ENCODE measurements at places on chromosomes 1 and 21.
A peak's percentile ranks its signal among the peaks of the same experiment; 100 is the strongest.

DNA sequence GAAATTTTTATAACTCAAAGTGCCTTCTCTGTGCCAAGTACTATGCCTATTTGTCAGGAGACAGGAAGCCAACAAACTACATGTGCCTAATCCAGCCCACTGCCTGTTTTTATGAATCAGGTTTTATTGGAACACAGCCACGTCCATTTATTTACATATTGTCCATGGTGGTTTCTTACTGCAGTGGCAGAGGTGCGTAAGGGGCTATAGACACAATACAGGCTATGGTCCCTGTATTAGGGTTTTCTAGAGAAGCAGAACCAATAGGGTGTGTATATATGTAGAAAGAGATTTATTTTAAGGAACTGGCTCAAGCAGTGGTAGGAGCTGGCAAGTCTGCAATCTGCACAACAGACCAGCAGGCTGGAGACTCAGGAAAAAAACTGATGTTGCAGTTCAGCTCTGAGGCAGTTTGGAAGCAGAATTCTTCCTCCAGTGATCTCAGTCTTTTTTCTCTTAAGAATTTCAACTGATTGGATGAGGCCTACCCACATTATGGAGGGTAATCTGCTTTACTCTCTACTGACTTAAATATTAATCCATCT is 15.4 kb downstream of the PPIE start:
- no peak for DNase-seq

DNA sequence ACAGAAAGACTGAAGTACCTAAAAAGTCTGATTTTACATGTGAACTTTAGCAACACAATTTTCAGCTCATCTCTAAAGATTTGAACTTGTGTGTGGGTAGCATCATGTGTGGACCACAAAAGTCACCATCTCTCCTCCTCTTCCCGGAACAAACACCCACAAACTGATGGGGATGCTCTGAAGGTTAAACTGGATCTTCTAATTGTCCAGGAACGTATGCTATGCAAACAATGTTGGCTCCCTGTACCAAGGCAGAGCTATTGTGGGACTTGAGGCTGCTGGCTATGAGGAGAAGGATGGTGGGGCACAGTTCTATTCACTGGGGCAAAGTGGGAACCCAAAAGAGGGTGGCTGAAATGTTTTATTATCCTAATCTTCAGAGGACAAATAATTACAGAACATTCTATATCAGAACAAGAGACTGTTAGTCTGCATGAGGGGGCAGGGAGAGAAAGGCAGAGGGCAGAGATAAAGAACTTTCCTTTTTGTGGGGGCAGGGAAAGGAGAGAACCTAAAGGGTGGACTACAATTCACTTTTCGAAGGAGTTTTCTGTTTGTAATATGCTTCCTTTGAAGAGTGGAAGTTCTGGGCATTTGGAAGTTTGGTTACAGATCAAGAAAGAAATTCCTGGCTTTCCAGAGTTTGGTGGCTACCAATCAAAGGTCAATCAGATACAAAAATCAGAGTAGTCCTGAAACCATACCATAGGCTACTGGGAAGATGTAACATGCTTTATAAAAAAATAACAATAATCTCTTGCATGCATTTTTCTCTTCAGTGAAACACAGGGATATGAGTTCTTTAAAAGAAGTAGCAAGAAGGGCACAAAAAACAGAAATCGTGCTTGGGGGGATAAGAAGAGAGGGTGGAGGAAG is 62.9 kb downstream of the GADD45A start:
- DNase-seq = no peak

DNA sequence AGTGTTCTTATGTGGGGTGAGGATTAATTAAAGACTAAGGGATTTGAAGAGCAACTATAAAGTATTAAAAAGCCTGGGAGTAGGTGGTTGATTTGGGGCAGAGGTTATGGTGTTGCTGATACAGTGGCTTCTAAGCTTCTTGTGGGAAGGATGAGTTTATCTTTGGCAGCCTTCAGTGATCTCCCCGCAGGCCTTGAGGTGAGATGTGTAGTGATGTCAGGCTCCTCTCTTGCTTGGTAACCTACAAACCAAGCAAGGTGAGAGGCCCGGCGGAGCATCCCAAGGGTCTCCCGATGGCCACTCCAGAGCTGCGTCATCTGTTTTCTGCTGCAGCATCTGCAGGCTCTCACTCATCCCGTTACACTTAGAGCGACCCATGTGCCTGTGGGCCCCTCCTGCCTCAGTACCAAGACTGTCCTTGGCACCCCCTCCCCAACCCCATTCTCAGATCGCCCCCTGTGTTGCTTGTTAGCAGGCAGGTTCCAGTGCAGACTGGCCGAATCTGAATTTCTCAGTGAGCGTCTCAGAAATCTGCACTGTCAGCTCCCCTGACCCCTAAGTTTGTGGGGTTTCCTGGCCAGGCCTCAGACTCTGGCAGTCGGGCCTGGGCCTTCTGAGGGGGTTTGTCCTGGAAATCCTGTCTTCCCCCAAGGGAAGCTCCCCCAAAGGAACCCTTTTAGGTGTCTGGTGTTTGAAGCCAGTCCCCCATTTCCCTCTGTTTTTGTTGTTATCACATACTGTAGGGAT is 77.9 kb downstream of the GALNT2 start:
- DNase-seq = no peak

- DNase-seq = no peak
Observed at GRCh38 chr1:187384504-187384903, 555.8 kb downstream of the PLA2G4A start.

- DNase-seq = no peak
Observed at GRCh38 chr1:229529639-229530038, 21.5 kb upstream of the NUP133 start.

GRCh38 chr1:205578780-205579571 is 52.8 kb downstream of the ELK4 start:
- no peak for DNase-seq

- DNase-seq = peak; percentile 79
Observed at GRCh38 chr21:44872649-44873355, 688 bp downstream of the PTTG1IP start.
